ENCODE measurements at places on chromosomes 7 and 10.
A peak's percentile ranks its signal among the peaks of the same experiment; 100 is the strongest.

GRCh38 chr7:105935250-105935649 lies 27.8 kb upstream of the CDHR3 start:
- no peak for DNase-seq

DNA sequence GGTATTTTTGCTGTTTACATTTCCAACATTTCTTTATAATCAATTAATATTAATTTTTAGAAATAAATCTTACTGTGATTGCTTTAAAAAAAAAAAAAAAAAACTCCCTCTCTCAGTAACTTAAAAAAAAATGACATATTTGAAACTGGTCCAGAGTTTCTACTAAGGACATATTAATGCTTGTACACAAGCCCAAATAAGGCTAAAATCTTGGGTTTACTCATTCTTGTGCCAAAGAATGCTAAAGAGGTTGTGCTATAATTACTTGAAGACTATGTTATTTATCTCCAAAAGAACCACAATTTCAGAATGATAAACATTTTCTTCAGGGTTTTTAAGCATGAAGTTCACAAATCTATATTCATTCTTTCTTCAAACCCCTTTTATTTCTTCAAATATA lies 39.4 kb upstream of the PHF14 start:
- DNase-seq: no peak

DNA sequence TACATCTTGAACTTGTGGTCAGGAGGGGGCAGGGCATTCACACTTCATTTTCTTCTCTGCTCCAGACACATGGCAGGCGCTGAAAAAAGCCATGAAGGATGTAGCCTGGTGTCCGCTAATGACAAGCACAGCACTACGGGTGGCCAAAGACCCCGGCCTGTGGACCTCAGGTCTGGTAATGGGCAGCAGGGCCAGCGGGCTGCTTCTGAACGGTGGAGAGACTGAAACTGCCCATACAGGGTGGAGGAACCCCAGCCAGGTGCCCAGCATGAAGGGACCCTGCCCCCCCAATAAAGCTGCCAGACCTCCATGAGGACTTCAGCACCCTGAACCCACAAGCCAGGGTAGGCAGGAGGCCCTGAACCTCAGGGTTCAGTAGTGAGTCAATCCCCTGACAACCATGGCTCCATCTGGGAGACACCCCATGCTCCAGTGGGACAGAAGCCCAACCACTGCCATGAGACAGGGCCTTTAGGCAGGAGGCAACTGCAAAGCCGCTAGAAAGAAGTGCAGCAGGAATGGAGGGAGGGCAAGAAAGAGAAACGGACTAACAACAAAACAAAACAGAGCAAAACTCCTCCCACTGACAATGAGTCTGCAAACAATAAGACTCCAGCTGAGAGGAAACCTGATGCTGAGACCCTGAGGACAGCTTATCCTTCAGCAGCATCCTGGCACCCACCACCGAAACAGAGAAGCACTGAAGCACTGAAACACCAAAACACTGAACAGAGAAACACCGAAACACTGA lies 140.2 kb upstream of the PPP2R2D start:
- DNase-seq: no peak

DNA sequence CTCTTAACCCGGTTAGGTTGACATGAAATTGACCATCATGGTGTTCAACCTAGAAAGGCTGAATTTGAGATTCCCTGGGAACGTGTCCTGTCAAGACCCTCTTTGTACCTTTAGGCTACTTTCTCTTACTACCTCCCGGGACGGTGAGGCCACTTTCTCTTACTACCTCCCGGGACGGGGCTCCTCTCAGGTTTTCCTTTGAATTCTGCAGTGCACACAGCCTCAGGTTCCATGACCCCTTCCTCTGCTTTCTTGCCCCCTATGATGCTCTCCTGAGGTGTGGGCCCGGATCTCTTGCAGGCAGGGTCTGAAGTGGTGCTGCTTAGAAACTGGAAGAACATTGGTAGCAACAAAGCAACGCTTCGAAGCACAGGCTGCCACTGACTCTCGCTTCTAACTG lies 155.3 kb downstream of the CAMK1D start:
- DNase-seq: no peak

GRCh38 chr10:25565570-25565969 lies 368.5 kb upstream of the MYO3A start:
- DNase-seq: no peak

DNA sequence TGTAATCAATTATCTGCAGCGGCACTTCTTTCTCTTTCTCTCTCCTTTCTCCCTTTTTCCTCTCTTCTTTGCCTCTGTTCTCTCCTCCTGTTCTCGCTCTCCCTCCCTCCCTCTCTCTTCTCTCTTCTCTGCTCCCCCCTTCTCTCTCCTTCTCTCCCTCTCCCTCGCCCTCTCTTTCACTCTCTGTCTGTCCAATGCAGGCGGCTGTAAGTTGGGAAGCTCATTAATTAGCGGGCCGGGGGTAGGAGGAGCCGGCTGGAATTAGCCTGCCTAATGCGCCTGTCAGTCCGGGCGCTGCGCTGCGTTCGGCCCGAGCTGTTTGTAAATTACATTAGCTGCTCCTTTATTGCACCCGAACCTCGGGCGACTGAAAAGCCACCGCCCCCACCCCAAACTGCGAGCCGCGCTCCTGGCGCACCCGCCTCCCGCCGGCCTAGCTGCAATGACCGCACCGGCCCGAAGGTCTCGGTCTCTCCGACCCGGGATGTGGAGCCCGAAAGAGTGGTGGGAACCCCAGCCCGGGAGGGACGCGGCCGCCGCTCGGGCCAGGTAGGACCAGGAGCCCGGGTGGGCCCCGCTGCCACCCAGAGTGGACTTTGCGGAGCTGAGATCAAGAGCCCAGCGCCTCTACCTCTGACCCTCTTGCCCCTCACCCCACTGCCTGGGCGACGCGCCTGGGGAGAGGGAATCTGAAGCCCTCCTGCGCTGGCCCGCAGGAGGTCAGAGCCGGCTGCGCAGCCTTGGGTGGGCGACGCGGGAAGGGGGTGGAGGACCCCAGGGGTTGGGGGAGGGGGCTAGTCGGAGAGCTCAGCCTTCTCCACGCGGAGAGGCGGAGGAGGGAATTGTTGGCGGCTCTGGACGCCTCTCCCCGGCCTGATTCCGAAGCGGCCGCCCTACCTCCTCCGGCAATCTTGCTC lies at the start of gene LBX1:
Gene LBX1 (minus strand): TSS at position 198 of the 917 bp plus-strand sequence. CDS start 648 bp downstream, outside the sequence.
- DNase-seq: no peak

DNA sequence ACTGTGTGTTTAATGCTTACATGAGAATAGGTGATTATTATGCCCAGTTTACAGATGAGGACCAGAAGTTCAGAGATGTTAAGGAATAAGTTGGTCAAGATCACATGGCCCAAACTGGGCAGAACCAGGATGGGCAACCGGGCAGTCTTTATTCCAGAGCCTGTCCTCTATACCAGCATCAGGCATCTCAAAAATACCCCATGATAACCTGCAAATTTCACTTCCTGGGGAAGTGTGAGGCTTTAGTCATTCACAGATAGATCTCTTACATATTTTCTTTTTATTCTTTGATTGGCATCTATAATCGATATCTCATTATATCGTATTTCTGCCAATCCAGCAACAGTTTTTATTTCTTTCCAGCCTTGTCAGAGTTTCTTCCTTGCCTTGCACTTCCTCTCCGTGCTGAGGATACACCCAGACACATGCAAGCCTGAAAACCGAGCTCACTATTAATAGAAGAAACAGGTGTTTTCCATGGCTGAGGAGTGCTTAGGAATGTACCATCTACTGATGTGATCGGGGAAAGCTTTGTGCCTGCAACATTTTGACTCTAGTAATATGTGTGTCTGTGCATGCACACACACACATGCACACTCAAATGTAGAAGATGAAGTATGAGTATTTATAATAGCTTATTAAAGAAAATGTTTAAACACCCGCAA lies 82.4 kb downstream of the CREM start:
- DNase-seq: no peak

DNA sequence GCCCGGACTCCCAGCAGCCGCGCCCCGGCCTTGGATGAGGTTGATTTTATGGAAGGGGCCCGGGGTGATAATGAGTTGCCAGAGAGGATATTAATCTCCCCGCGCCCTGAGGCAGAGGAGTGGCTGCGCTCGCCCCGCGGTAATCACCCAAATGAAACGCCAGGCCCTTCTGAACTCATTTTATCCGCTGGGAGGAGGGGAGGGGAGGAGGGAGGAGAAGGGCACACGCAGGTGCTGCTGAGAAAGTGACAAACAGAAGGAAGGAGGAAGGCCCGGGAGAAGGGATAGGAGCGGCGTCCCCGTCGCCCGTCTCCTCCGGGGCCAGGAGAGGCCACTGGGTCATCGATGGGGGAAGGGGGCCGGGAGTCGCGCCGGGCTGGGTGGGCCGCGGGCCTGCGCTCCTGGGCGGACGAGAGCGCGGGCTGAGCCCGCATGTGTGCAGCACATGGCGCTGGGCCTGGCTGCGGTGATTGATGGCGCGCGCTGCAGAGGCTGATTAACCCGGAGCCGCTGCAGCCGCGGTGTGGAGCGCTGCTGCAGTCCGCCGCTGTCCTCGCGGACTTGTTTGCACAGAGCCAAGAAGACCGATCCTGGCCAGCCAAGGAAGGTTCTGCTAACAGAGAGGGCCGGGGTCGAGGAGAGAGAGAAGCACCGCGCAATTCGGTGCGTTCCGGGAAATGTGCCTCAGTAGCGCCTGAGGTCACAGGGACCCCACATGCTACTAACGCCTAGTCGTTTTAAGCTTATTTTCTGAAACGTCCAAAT lies 6.5 kb downstream of the MNX1 start:
- no peak for DNase-seq

DNA sequence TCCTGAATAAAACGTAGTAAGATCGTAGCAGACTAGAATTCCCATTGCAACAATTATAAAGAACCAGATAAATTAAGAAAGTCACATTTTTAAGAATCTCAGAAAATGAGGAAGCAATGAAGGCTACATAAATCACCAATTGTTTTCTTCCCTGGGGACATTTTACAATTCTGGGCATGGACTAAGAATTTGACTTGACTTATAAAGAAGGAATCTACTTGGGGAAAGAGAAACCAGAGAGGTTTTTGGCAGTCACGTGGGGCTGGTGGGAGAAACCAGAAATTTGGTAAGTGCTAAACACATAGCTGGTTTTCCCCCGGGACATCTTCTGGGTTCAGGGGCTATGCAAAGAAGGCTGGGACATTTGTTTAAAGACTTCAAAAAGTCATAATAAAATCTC lies 109.8 kb upstream of the IL6 start:
- no peak for DNase-seq

GRCh38 chr10:130804778-130805634 lies 506.5 kb downstream of the TCERG1L start:
- DNase-seq: no peak

DNA sequence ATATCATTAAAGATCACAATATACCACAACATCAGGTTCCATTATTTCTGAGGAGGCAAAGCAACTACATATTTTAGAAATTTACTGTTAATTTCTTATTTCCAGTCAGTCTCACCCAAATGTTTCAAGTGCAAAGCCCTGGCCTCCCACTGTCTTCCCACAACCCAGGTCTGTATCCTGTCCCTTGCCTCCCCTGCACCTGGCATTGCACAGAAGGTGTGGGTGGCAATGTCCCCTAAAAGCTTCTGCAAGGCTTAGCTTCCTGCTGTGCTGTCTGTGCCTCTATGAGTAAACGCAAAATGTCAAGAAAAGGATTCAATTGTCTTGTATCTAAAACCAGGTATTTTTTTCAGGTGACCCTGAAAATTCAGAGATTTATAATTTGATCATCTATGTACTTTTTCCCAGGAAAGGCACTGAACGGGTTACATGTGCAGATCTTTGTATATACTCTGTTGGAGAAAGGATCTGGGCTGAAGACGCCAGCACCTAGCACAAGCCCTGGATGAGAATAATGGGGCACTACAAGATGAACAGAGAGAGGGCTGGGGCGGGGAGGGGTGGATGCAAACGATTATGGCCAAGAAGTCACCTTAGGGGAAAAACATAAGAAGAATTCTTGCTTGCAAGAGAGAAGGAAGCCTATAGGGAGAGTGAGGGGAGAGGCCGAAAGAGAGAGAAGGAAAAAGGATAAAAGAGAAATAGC lies 3.1 kb upstream of the ANTXRL start:
- DNase-seq: no peak

- DNase-seq: peak; percentile 27
Observed at GRCh38 chr10:102504179-102504975, 605 bp downstream of the SUFU start.

GRCh38 chr10:32376771-32377170 lies 29.8 kb upstream of the EPC1 start:
- DNase-seq: no peak

DNA sequence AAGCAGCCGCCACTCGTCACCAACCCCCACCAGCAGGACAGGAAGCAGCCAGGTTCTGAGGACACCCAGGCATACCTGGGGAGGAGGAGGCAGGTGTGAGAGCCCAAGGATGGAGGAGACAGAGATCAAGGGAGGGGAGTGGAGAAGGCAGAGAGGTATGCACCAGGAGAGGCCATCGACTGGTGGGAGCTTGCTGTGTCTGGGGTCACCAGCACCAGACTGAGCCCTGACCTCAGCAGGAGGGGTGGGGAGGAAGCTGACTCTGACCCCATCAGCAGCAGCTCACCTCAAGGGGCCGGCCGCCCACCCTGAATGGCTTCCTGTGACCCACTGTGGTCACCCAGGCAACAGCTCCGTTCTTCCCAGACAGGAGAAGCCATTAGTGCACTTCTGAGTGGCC lies 7.8 kb downstream of the VIPR2 start:
- no peak for DNase-seq

- no peak for DNase-seq
Observed at GRCh38 chr7:127938588-127938987, 92.6 kb downstream of the LRRC4 start.

- no peak for DNase-seq
Observed at GRCh38 chr7:97865104-97865503, 7.1 kb downstream of the ASNS start.

DNA sequence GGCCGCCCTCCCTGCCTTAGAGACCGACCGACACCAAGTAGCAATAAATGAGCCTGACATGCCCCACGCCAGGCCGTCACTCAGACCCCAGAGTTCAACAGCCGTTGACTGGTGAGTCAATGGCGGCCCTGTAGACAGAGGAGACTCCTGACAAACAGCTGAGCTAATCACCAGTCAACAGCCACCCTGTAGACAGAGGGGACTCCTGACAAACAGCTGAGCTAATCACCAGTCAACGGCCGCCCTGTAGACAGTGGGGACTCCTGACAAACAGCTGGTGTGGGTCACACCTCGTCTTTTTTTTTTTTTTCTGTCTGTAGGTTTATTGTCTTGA lies 16.9 kb upstream of the KNDC1 start:
- DNase-seq: no peak

DNA sequence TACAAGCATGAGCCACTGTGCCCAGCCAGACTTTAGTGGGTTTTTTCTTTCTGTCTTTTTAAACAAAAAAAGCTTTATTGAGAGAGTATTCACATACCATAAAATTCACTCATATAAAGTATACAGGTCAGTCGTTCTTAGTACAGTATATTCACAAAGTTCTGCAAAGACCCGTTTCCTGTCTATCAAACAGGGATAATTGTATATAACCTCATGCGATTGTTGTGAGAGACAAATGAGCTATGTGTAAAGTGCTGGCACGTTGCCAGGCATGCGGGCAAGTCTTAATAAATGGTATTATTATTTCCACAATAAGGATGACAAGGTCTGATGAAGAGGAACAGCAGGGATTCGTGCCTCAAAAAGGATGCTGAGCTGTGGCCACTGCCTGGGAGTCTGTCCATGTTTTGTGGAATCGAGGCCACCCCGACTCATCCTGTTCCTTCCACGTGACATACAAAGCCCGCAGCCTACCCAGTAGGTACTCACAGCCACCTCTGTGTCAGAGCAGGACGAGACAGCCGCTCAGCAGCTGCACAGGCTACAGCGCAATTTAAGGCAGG lies 51.6 kb downstream of the SMKR1 start:
- DNase-seq: peak; percentile 38

All from activated CD4-positive, alpha-beta T cell treated with anti-CD3 and anti-CD28 coated beads, Interleukin-2, Interleukin-4, amounts not matched to agents 100 ng/mL and 50 ng/mL, durations not matched to agents 16 hours and 8 hours (primary cell).